ACHN (cell line): ENCODE measurements at places on chromosomes 6 and 20.
A peak's percentile ranks its signal among the peaks of the same experiment; 100 is the strongest.

DNA sequence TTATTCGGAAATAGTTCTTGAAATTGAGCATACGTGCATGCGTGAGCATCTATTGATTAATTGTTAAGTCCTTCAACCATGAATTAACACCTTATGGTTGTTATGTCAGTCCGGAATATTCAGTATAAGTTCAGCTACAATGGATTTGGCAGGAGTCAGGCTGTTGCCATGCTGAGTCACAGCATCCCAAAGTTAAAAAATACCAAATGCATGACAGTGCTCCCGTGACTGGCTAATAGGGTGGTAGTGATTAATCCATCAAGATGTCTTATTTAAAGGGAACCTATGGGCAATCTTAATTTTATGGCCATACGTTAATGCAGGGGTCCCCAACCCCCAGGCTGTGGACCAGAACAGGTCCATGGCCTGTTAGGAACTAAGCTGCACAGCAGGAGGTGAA lies 10.5 kb downstream of the RAE1 start:
- peak; percentile 41 for DNase-seq

DNA sequence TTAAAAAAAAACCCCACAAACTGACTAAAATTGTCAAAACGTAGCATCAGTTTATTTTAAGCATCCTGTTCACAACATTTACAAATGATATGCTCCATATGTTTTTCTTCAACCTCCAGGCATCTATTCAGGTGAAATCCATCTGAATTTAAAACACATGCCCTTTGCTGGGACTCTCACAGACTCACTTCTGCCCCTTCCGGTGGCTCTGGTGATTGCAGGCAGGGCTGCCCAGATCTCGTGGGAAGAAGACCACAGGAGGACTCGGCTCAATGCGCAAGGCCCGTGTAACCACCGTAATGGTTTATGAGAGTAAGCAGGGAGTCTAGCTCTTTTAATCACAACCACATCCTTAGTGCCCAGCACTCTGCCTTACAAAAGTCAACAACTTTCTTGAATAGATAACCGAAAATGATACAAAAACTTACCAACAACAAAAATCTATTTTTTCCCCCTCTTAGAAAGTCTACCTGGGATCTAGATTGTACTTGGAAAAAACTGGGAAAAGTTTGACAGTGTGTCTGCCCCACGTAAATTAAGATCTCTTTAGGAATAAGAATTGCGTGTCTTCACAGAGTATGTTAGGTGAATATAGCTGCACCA lies 139.1 kb downstream of the KIF16B start:
- peak; percentile 59 for DNase-seq

- DNase-seq, result no peak
These were observed at the start of gene WFDC5 for GRCh38 chr20:45114465-45115385. Gene WFDC5 (minus strand): TSS chr20:45115174. CDS start chr20:45115083, 91 bp downstream.

DNA sequence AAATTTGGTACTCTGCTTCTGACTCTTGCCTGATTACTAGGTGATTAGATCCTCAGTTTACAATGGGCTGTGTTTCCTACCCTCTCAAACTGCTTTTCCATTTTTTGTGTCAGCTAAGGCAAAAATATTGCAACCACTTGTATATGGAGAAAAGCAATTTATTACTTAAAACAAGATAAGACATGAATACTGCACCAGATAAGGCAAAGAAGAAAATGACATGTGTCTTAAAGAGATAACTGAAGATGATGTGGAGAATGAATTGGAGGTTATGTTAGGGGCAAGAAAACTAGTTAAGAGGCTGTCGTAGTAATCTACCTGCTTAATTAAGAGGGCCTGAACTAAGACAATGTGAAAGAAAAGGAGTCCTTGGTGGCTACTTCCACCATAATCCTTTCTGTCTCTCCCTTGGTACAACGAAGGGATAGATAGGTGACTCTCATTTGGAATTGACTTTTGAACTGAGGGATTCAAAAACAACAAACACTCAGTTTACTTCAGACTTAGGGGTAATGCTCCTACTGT lies 16.3 kb upstream of the REV3L start:
- DNase-seq, result no peak

DNA sequence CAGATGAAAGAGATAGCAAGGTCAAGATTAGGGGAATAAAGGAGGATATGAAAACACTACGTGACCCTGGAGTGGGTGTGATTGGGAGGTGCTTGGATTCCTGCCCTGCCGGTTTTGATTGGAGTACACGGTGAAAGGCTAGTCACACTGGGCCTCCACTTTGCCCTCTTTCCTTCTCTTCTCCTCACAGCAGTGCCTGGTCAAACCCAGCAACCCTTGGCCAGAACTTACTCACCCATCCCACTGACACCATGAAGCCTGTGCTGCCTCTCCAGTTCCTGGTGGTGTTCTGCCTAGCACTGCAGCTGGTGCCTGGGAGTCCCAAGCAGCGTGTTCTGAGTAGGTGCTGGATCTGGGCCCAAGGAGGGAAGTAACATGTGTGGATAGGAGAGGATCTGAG lies at the start of gene WFDC13:
Gene WFDC13 (plus strand): TSS at position 166 of the 400 bp plus-strand sequence. CDS start 86 bp downstream, at position 252.
- no peak for DNase-seq

DNA sequence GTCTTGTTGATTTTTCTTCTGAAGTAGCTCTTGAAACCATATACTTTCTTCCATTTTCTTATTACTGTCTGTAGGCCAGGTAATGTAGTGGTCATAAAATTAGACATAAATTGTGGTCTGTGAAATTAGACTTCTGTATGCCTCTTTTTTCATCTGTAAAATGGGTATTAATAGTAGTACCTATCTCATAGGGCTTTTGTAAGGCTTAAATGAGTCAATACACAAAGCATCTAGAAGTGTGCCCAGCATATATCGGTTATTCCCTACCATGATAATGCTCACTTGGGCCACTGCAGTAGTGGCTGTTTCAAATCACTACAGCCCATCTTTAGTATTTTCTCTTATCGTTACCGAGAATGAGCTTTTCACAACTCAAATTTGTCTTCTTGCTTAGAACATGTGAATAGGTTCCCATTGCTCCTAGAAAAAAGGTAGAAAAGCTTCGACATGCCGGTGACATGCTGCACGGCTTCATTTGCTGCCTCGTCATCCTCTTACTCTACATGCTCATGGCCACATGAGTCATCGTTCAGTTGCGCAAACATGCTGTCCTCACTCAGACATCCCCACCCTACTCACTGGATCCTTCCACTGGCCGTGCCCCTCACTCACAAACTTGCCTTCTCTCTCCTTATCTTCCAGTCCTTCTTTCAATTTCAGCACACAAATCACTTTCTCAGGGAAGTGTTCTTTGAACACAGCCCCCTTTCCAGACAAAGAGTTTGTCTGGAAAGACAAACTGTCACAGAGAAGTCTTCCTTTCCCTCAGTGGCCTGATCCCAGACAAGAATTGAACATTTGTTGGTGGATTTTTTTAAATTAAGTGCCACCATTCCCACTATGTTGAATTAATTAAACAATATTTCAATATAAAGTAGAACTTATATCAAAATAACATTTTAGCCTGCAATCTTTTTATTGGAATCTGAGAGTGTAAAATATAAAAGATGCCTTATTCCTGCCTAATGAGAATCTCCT lies 32.2 kb upstream of the ERVFRD-1 start:
- DNase-seq, result peak; percentile 79

DNA sequence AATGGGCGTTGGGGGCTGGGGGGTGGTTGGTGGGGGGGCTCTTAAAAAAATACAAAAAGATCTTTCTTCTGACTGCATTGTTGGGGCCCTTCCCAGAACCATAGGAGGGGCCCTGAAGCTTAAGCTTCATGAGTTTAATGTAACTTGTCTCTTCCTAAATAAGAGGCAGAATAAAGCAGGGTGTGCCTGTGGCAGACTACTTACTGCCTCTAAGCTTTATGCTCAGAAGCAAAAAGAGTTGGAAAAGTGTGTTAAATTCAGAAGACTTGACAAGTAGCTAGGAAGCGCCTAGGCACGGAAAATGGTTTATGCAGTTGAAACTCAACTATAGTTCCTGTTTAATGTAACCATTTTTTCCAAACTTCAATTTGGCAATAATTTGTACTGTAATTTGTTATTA lies 44.5 kb downstream of the TIAM2 start:
- DNase-seq, result no peak

DNA sequence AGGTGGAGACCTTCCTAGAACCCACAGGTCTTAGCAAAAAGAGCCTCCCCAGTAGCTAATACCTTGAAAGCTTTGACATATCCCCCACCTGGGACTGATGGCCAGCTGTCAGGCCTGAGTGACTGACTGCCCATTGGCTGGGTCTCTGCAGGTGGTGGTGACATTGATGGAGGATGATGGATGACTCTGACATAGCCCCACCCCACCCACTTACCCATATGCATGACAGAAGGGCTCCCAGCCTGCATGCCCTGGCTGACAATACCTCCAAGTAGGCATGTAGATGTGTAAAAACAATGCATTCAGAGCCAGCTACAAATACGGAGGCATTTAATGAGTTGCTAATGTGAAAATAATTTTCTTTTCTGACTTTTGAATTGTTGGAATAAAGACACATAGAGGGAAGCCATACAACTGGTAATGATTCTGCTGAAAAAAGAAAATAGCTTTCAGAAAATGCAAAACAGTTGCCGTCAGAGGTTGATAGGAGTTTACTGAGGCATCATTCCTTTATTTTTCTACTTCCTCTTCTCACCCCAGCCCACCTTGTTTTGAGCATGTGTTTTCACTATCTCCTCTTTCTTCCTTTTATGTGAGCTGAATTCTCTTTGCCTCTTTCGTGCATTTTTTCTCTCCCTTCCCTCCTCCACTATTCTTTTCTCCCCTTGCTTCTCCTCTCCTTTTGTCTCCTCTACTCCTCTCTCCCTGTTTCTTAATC lies 70.6 kb downstream of the OLIG3 start:
- DNase-seq, result no peak

- DNase-seq, result no peak
These were observed 215.0 kb upstream of the SGK1 start for GRCh38 chr6:134532694-134533624.

- peak; percentile 2 for DNase-seq
These were observed 30.9 kb upstream of the SLA2 start for GRCh38 chr20:36676701-36677421.

DNA sequence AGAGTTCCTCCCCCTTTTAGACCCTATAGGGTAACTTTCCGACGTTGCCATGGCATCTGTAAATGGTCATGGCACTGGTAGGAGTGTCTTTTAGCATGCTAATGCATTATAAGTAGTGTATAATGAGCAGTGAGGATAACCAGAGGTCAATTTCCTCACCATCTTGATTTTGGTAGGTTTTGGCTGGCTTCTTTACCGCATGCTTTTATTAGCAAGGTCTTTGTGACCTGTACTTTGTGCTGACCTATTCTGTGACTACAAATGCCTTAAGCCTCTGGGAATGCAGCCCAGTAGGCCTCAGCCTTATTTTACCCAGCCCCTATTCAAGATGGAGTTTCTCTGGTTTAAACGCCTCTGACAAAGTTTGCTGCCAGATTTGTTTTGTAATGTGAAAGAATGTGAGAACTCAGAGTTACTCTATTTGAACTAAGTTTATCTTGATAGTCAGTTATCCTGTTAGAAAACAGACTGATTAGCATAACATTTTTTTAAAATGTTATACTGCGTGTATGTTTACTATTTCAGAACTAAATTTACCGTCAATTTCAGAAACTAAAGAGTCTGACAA lies 111.3 kb upstream of the PRSS16 start:
- no peak for DNase-seq

DNA sequence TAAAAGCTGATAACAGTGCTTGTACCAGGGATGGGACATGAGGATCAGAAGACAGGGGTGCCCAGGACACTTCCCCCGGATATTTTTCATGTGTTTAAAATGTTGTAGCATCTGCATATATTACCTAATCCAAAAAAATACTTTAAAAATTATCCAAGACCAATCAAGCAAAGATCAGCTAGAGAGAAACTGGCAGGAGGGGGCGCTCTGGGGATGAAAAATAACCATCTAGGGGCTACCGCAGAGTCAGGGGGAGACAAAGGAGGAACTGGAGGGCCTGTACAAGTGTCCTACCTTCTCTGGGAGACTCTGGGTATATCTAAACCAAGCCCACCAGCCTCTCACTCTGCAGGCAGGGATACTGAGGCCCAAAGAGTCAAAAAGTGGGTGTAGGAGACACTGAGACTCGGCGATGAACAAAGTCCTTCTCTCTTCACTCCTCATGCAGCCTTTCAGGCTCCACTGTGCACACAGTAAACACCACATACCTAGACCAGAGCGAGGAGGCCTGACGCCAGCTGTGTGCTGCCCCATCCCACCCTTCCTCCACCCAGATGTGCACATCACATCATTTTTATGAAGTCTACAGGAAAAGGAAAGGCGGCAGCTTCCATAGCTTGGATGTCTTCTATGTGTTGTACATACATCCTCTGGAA lies 9.8 kb downstream of the RIMS4 start:
- DNase-seq, result no peak

- DNase-seq, result peak; percentile 38
These were observed 12.4 kb upstream of the DEK start for GRCh38 chr6:18276610-18277236.

DNA sequence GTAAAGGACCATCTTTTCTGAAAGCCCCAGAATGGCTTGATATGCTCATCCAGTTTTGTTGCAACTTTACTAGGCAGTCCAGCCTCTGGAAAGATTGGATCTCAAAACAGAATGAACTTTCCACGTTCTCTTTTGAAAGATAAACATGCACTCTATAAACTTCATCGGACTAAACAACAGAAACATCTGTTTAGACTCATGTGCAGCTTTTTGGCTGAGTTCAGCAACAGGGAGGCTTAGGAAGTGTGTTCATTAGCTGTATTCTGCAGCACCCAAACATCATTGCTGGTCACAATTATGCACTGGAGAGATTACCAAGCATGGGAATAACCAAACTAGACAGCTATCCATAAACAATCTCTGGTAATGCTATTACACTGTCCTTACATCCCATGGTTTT lies 180.5 kb downstream of the TENT5A start:
- DNase-seq, result no peak
